ENCODE measurements at places on chromosomes 7 and 10. TPM values are rescaled to one million over a fixed set of nuclear protein-coding genes. Genes with fewer than 3 reads are reported as not detected.

DNA sequence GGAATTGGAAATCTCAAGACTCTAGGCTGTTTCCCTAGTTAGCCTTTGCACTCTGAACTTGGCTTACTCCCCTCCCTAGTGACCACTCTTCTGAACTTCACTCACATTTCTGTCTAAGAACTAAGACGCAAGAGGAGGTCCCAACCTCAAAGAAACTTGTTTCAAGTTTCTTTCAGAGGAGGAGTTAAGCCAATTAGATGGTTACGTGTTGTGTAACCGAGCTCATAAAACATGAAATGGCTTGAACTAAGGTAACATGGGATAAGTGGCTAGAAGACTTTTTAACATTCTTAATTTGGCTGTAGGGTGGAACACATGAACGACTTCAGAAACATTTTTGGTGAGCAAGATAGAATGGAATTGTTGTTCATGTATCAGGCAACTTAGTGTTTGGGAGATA, 39.5 kb upstream of the SEC61G start:
- H3K27me3 ChIP-seq: no peaks in the 10 kb centered on the region
- H3K4me3 ChIP-seq: no peak overlapping the region
- H3K36me3 ChIP-seq: no peaks in the 10 kb centered on the region
- DNase-seq: no peak

- no peak overlapping the region for H3K27ac ChIP-seq
- peaks cover 5% of the 10 kb centered on the region for H3K27me3 ChIP-seq
- peaks cover 2% of the 10 kb centered on the region for H3K36me3 ChIP-seq
- no peak for DNase-seq
- peaks cover 27% of the 10 kb centered on the region for H3K4me1 ChIP-seq
Observed at GRCh38 chr10:87503401-87503800, 1.3 kb upstream of the MINPP1 start.

- no peak overlapping the region for H3K27ac ChIP-seq
- no peaks in the 10 kb centered on the region for H3K27me3 ChIP-seq
- DNase-seq: no peak
- H3K4me3 ChIP-seq: no peak overlapping the region
- peaks cover 60% of the 10 kb centered on the region for H3K4me1 ChIP-seq
- peaks cover 37% of the 10 kb centered on the region for H3K36me3 ChIP-seq
Observed at GRCh38 chr10:119867317-119867716, 5.3 kb downstream of the MCMBP start.

GRCh38 chr7:77458786-77459185, 42.6 kb upstream of the GSAP start:
- no peaks in the 10 kb centered on the region for H3K36me3 ChIP-seq
- no peak overlapping the region for H3K4me3 ChIP-seq
- peaks cover 2% of the 10 kb centered on the region for H3K4me1 ChIP-seq

- H3K4me3 ChIP-seq: no peak overlapping the region
- DNase-seq: no peak
- H3K36me3 ChIP-seq: peaks cover 14% of the 10 kb centered on the region
- H3K27ac ChIP-seq: no peak overlapping the region
- peaks cover 47% of the 10 kb centered on the region for H3K4me1 ChIP-seq
Observed at GRCh38 chr7:148727501-148728278, 29.0 kb downstream of the CUL1 start.

- no peak overlapping the region for H3K4me3 ChIP-seq
- DNase-seq: no peak
- H3K4me1 ChIP-seq: peaks cover 22% of the 10 kb centered on the region
- H3K36me3 ChIP-seq: no peaks in the 10 kb centered on the region
Observed at GRCh38 chr7:148505645-148506375, 84.8 kb upstream of the C7orf33 start.

GRCh38 chr7:37322831-37323230, 125.8 kb downstream of the ELMO1 start:
- H3K27ac ChIP-seq: no peak overlapping the region
- no peak overlapping the region for H3K4me3 ChIP-seq
- peaks cover 31% of the 10 kb centered on the region for H3K36me3 ChIP-seq
- no peak for DNase-seq
- H3K27me3 ChIP-seq: no peaks in the 10 kb centered on the region

Gene COL28A1
- total RNA-seq: not detected

Gene SEPTIN7
- total RNA-seq: 192 TPM

Gene PRPS1L1
- total RNA-seq: not detected

Gene FXYD4
- not detected for total RNA-seq

Gene SFXN3
- total RNA-seq: 48.8 TPM

Gene AMPH
- not detected for total RNA-seq

Gene SUGCT
- 0.21 TPM for total RNA-seq

Data from activated CD8-positive, alpha-beta memory T cell treated with anti-CD3 and anti-CD28 coated beads, Interleukin-2, amount 10 ng/mL, durations not matched to agents 7 days and 5 days (primary cell).